NCI-H187 treated with DMSO at 0.1 percent for 48 hours (cell line): ENCODE measurements at places on chromosomes 3 and 15.

DNA sequence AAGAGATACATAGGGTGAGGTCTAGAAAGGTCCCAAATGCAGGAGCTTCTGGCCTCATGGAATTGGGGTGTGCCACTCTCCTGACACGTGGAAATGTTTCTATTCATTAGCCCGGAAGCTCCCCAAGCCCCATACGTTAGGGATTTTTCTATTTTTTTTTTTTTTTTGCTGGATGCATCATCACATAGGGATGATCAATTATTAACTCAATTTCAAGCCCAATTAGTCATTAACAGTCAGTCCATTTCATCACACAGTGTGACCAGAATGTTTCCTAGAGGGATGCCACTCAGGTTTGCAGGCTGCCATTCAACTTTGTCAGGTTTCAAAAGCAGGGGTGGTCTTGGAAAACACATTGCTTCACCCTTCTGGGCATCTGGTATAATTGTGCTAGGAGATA lies 40.7 kb upstream of the MKRN3 start:
- no peak for DNase-seq

DNA sequence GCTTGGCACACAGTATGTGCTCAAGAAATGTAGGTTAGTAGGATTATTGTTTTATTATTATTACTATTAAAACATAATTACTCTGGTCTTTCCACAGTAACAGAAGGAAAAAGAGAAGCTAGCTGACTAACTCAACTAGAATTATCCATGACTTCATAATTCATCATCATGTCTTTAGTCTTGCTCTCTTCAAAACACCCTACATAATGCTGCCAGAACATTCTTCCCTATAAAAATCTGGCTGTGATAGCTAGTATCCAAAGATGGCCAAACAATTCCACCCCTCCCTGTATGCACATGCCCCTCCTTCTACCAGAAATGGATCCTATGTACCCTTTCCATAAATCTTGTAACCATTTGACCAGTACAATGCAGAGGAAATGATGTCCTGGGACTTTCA lies 48.8 kb upstream of the SRGAP3 start:
- no peak for DNase-seq

GRCh38 chr3:5972586-5972985 lies 785.1 kb downstream of the EDEM1 start:
- no peak for DNase-seq

GRCh38 chr3:54826251-54826691 lies 101.6 kb downstream of the LRTM1 start:
- no peak for DNase-seq

GRCh38 chr3:7489417-7489816 lies 628.5 kb downstream of the GRM7 start:
- no peak for DNase-seq

DNA sequence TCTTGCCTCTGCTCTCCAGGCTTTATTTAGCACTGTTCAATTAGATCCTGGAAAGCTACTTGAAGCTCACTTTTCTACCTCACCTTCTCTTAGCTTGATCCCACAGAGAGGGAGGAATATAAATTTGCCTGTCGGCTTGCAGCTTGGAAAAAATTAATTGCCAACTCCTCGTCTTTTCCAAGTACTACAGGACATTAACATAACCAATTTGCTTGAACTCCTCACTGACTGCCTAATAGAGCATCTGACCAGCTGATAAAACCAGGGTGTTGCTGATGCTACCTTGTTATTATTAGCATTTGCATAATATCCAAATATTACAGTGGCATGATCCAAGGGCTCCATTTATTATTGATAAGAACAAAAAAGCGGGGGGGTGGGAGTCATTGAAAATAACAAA lies 561.8 kb downstream of the MCTP2 start:
- no peak for DNase-seq

- DNase-seq: no peak
Measured at GRCh38 chr3:120064641-120065040, 29.6 kb downstream of the GSK3B start.

DNA sequence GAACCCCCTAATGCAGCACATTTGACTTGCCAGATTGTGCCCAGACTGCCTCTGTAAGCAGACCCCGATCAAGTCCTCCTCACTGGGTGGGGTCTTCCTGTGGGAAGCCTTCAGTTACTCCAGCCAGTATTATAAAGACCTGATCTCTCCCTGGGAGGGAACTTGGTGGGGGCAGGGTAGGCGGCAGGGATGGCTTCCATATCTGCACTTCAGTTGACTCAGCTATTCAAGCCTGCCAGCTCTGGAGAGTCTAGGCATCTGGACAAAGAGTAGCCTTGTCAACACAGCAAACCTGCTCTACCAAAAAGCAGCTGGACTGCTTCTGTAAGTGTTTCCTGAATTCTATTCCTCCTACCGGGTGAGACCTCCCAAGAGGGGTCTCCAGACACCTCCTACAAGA lies 21.0 kb upstream of the SLC25A38 start:
- no peak for DNase-seq

DNA sequence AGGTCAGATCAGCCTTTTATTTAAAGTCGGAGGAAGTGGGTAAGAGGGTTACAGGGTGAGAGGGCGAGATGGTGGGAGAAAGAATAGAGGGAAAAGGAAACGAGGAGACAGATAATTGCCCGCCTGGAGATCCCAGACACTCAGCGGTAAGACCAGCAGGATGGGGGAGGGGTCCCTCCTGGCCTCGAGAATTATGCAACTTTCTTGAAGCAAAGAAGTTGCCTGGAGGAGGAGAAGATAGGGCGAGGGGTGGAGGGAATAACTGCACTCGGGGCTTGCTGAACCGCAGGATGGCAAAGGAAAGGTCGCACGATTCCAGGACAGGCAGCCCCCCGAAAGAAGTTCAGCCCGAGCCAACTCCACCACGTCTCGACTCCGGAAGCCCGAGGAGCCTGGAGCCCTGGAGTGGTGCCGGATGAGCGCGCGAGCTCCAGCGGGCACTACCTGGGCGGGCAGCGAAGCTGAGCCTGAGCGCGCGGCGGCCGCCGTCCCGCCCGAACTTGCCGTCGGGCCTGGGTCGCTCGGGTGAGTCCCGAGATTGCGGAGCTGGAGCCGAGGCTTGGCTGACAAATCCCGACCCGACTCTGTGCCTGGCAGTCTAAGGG lies 402 bp downstream of the WWTR1 start:
- no peak for DNase-seq

DNA sequence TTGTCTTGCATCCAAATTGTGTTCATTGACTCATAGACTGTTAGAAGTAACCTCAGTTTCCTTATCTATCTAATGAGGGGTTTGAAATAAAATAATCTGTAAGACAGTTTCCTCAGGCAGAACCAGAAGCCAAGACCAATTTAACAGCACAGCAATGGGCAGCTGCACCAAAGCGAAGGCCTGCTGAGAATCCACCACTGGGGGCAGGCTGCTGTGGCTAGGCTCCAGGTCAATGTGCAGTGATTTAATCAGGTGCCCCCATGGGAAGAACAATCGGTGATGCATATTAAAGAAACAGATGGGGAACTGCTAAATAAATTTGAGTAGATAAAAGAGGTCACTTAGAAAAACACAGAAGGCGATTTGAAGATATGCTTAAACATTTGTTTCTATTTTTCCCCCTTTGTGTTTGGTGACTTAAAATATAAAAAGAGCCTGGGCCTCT lies 28.0 kb upstream of the TMOD3 start:
- DNase-seq: no peak

DNA sequence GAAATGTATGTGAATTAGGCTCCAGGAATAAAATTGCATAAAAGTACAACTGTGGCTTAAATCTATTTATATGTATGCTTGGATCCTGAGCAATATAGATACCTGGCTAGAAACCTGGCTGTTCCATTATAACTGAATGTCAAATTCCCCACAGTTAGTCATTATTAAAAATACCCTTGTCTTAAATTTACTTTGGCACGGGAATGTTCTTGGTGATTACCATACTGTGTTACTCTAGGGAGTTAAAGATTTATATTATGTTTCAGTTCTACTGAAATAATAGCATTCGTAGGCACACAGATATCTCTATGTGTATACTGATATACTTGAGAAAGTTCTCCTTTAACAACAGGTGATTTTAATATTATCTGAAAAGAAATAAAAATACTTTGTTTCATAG lies 394.1 kb downstream of the PTPRG start:
- no peak for DNase-seq

DNA sequence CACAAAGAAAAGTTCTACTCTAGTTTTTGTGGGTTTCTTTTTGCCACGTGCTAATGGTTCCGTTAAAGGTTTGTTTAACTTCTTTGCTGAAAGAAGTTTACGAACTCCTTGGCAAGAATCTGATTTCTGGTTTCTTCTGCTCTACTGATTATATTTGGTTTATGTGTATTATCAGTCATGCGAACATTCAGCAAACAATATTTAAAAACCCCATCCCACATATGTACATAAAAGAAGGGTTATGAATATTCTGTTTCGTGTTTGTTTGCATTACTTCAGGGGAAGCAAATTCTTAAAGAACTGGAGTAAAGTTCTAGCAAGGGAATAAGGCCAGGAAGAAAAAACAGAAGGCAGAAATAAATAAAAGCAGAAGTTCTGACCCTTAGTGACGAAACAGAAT lies 9.8 kb downstream of the LARS2 start:
- no peak for DNase-seq

GRCh38 chr15:37002041-37002672 lies 98.2 kb downstream of the MEIS2 start:
- DNase-seq: no peak

DNA sequence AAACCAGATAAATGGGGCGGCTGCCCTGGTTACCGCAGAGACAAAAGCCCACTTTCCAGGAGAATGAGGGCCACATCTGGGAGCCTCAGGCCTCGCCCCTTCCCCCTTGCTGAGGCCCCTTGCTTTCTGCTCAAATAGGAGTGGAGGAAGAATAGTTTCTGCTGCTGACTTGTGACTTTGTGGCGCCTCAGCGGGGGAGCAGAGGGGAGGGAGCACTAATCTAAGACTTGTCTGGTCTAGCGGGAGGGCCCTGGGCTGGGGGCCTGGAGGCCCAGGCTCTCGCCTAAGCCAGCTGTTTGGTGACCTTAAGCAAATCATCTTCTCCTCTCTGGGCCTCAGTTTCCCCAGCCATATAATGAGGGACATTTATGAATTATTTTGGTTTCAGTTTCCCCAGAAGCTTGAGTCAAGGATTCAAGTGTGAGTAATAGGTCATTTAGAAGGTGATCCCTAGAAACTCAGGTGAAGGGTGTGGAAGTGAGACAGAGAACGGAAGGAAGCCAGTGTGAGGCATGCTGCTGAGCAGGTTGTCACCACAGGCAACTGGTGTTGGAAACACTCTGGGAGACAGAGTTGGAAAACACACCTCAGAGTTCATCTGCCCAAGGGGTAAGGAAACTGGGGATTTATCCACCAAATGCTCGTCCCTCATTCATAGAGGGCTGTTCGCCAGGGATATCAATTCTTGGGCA lies 25.9 kb upstream of the SMAD3 start:
- no peak for DNase-seq

DNA sequence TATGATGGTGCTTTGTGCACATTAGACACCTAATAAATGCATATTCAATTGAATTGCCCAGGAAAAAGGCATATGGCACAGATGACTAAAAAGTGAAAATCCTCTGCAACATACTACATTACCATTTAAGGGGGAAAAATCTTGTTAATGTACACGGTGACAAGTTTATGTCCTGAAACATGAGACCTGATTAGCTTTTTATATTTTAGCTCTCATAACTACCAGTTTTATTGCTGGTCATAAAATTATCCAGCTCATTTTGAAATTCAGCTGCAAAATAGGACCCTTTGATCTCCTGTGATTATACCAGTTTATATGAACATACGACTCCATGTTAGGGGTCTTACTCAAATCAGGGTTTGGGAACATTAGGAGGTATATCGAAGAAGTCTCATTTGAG lies 684.6 kb upstream of the CCDC54 start:
- DNase-seq: no peak

GRCh38 chr3:76083992-76084391 lies 298.6 kb upstream of the ZNF717 start:
- DNase-seq: no peak

DNA sequence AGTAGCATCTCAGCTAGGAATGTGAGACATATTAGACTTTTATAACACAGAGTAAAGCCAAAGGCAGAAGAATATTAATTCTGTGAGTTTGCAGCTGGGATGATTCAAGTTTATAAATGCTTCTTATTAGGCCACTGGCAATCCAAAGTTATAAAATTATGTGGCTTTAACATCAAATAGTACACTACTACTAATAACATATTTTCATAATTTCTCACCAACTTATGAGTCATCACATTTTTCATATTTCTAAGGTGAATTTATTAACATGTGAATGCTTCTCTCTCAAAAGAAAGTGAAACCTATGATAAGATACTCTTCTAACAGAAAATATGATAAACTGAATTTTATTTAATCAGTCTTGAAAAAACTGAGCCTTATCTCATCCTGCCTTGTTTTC lies 1348.2 kb upstream of the ALCAM start:
- DNase-seq: no peak

GRCh38 chr3:23600167-23600871 lies 205.4 kb upstream of the UBE2E1 start:
- DNase-seq: no peak

DNA sequence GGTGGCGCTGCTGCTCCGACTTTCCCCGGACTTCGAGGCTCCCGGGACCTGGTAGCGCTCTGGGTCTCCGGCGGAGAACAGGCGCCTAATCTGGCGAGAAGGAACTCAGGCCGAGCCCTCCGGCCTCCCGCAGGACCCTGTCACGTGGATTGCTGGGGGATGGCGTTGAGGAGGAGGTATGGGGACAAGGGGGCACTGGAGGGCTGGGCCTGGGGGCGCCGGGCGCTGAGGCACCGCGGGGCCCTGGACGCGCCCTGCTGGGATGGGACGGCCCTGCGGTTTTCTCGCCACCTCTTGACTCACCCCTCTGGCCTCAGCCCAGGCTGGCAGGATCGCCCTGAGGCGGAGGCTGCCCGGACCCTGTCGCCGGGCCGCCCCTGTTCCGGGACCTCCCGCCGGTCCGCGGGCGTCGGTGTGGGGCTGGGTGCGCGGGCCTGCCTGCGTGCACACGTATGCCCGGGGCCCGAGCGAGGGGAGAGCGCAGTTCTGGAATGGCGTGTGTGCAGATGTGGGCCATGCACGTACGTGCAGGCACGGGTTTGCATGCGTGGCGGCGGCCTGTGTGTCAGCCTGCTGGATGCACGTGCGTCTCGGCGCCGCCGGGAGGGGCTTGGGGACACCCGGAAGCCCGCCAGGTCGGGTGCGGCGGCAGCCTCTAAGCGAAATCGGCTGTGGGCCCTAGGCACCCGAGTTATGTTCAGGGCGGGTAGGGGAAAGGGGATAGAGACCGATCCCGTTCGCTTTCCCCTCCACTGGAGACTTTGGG lies 752 bp downstream of the C15orf39 start:
- DNase-seq: no peak

DNA sequence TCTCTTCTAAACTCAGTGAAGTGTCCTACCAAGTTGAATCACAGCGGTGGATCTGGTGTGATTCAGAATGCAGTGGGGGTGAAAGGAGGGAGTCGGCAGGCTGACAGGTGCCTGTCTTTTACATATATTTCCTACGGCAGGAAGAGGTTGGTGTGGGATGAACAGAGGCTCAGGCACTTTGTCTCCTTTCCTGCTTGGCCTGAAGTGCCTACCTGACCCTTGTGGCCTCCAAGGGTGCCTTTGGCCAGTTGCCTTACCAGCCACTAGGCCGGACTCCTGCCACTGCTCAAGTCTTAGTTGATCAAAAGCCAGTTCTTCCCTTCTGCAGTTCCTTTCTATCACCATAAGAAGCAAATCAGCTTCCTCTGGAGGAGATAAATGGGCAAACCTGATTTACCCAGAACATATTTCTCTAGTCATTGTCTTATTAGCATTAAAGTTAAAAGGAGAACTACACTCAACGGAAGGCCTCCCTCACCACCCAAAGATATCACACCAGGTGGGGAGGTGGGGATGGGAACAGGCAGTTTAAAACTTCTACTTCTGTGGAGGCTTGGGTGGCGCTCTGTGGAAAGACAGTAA lies 52.1 kb downstream of the CRTC3 start:
- DNase-seq: no peak
